Non-pigmented ciliary epithelial cell (primary cell): ENCODE measurements at places on chromosomes 7 and 10.

GRCh38 chr10:88278912-88279311 is 304.2 kb downstream of the RNLS start:
- no peak for DNase-seq

DNA sequence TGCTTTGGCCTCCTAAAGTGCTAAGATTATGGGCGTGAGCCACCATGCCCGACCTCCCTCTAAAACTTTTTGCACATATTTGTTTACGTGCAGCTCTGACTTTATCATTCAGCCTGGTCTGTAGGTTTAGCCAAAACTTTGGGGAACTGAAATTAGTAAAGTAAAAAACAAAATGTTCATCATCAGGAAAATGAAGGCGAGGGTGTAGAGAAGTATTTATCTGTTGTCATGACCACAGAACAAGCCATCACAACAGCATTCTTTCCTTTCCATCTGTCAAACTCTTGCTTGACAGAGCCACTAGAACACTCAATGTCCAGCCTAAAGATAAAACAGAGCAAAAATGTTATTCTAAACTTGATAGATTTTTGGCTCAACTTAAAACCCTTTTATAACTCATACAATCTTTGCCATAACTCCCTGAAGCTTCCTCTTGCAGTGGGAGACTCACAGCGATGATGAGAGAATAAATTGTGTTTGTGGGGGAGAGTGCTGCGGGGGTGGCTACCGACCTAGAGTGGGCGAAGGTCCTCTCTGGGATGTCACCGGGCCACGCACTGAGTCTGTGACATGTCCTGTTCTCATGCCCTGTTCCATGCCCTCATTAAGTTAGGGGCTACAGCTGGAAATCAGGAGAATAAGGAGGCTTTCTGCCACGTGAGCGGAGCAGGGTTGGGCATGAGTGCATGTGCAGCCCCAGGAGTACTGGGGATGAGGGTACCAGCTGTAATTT is 58.6 kb upstream of the MKRN1 start:
- DNase-seq: no peak

DNA sequence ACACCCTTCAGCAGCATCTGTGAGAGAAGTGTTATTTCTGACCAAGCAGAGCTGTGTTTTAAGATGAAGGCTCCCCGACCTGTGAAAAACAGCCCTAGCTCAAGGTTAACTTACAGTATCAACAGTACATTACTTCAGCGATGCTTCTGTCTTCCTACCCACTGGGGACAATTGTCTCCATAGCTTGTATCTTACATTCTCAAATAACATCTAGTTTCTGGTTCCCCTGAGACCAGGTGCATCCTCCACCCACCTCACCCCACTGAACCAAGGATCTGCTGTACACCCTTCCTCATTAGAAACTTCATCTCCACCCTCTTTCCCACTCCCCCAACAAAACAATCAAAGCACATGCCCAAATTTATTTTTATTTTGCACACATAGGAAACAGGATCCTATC is 102.0 kb downstream of the VOPP1 start:
- no peak for DNase-seq

- DNase-seq: no peak
Measured at GRCh38 chr7:74020390-74020789, 7.6 kb upstream of the ELN start.

DNA sequence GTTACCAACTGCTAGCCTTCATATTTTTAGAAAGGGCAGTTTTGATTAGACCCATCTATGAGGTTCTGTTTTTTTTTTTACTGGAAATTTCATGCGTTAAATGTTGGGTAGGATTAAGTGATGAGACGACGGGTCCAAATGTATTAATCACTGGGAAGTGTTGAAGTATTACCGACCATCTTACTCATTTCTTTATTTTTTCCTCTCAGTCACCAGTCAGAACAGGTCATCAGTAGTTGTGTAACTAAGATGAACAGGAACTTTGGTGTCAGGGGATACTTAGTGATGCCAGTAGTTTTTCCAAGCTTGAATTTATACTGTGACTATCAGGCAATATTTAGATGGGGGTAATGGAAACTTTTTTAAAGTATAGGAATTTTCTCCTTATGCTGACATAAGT is 14.2 kb downstream of the TFAM start:
- DNase-seq: no peak

- DNase-seq: no peak
Measured at GRCh38 chr10:86372784-86373239, 6.2 kb upstream of the GRID1 start.

GRCh38 chr7:4201566-4201965 is 480.5 kb upstream of the FOXK1 start:
- DNase-seq: no peak

- DNase-seq: no peak
Measured at GRCh38 chr7:158077151-158077840, 510.3 kb downstream of the PTPRN2 start.

- DNase-seq: no peak
Measured at GRCh38 chr7:104137511-104137910, 70.3 kb downstream of the ORC5 start.

GRCh38 chr10:101283762-101284100 is 54.5 kb upstream of the LBX1 start:
- no peak for DNase-seq
